ENCODE measurements at places on chromosomes 5 and 9.

- no peak for DNase-seq
Measured at GRCh38 chr5:154273963-154274827, 83.7 kb downstream of the GALNT10 start.

DNA sequence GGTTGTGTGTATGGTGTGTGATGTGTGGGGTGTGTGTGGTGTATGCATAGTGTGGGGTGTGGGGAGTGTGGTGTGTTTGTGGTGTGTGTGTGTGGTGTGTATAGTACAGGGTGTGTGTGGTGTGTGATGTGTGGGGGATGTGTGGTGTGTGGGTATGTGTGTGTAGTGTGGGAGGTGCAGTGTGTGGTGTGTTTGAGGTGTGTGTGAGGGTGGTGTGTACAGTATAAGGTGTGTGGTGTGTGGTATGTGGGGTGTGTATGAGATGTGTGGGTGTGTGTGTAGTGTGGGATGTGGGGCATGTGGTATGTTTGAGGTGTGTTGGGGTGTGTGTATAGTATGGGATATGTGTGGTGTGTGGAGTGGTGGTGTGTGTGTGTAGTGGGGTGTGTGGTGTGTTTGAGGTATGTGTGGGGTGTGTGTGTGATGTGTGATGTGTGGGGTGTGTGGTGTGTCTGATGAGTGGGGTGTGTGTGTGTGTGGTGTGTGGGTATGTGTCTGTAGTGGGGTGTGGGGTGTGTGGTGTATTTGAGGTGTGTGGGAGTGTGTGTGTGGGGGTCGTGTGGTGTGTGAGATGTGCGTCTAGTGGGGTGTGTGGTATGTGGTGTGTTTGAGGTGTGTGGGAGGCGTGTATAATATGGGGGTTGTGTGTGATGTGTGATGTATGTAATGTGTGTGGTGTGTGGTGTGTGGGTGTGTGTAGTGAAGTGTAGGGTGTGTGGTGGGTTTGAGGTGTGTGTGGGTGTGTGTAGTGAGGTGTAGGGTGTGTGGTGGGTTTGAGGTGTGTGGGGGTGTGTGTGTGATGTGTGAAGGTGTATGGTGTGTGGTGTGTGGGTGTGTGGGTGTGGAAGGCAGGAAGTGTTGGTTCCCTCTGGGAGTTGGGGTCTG, 8.6 kb downstream of the ECSCR start:
- DNase-seq, result no peak

DNA sequence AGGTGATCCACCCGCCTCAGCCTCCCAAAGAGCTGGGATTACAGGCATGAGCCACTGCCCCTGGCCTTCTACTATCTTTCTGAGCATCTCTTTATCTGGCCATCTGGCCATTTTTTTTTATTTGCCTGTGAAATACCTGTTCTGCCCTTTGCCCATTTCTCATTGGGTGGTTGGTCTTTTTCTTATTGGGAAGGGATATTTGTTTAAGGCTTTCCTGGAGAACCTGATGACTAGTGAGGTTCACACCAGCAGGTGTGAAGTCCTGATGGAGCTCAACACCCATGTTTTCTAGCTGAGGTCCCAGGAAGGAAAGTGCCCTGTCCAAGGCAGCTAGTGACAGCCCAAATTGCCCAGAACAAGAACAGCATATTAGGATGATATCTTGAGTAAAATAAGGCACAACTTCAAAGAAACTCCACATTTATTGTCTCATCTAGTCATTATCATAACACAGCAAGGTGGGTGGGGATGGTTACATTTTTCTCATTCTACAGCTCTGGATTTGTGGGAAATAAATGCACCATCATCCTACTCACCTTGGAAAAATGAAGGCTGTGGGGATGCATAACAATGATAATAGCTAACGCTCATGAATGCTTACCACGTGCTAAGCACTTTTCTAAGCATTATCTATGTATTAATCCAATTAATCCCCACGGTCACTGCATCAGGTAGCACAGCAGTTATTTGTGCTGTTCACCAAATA, 20.3 kb downstream of the SLC36A3 start:
- no peak for DNase-seq

GRCh38 chr5:116058346-116058936, 26.2 kb downstream of the ARL14EPL start:
- no peak for DNase-seq

DNA sequence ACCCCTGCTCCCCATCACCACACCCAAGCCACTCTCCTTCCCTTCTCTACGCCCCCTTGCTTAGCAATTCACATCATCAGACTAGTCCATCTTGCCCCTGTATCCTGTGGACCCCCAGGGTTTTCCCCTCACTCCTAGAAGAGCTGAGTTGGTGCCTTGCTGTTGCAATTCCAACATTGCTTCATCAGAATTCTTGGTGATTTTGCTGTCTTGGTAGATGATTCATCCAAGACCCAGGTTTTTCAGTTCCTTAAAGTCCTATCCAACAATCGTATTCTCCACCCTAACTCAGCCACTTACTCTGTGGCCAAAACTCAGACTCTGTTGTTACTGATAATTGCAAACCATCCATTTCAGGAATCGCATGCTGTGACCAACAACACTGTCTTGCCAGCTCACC, 21.4 kb upstream of the CCNJL start:
- DNase-seq, result no peak

- DNase-seq, result no peak
Measured at GRCh38 chr9:133704711-133705181, 33.4 kb downstream of the SARDH start.

- DNase-seq, result no peak
Measured at GRCh38 chr9:26175264-26175663, 497.0 kb upstream of the TUSC1 start.

- no peak for DNase-seq
Measured at GRCh38 chr9:116279230-116279629, 125.6 kb downstream of the PAPPA start.

GRCh38 chr9:13568405-13568804, 288.9 kb upstream of the MPDZ start:
- peak; percentile 62 for DNase-seq

- peak; percentile 24 for DNase-seq
Measured at GRCh38 chr5:91176288-91177016, 206.7 kb downstream of the ARRDC3 start.

GRCh38 chr9:32487981-32488380, 38.0 kb downstream of the RIGI start:
- peak; percentile 26 for DNase-seq

DNA sequence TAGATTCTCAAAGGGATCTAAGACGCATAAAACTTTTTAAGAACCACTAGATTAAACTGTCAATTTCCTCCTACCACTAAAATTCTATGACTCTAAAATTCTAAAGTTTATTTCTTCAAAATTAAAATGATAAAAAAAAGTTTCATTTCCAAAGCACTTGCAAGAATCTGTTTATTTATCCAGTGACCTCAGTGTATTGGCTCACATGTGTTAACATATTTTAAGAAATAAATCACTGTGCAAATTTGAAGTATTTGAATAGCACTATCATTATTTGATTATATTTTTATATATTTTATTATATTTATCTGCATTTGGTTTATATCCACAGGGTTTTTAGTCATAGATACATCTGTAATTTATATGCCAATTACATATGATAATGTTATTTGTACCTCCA, 62.2 kb upstream of the SLC12A2 start:
- no peak for DNase-seq

- DNase-seq, result peak; percentile 24
Measured at GRCh38 chr9:13744261-13744901, 464.9 kb upstream of the MPDZ start.

DNA sequence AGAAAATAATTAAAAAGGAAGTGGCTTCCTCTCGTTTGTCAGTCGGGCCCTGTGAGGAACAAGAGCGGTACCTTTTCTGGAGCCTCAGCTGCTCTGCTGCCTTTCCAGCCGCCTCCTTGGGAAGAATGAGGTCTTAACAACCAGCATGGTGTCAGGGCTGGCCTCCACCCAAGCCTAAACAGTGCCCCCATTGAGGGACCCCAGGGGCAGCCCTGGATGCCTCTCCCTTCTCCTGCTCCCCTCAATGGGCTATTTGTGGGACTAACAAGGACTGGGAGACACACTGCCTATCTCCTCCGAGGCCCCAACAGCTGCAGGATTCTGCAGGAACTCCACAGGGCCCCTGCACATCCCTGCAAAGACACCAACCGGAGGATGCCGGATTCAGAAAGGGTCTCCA, 155.4 kb upstream of the MAP3K1 start:
- peak; percentile 42 for DNase-seq

- no peak for DNase-seq
Measured at GRCh38 chr5:111447099-111447498, 65.2 kb downstream of the STARD4 start.

GRCh38 chr5:180290568-180291233, 1.2 kb downstream of the MAPK9 start:
- DNase-seq, result no peak

- DNase-seq, result no peak
Measured at GRCh38 chr5:125576822-125577221, 830.4 kb upstream of the ZNF608 start.

- DNase-seq, result no peak
Measured at GRCh38 chr5:35138232-35138631, 90.5 kb upstream of the AGXT2 start.

DNA sequence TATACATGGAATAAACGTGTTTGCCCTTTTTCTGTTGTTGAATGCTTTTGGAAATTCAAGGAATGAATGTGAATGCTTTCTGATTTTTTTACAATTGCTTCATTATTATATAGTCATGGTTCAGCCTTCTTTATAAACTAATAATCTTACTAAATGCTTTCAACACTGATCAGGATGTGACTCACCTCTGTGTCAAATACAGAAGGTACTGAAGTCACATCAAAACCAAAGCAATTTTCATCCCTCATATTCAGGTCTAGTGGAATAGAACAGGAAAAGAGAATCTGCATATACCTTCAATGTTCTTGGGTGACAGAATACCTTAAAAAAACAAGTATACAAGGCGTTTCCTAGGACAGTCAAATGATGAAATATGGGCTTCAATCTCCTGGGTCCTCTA, 170.7 kb downstream of the PDE4D start:
- DNase-seq, result no peak

DNA sequence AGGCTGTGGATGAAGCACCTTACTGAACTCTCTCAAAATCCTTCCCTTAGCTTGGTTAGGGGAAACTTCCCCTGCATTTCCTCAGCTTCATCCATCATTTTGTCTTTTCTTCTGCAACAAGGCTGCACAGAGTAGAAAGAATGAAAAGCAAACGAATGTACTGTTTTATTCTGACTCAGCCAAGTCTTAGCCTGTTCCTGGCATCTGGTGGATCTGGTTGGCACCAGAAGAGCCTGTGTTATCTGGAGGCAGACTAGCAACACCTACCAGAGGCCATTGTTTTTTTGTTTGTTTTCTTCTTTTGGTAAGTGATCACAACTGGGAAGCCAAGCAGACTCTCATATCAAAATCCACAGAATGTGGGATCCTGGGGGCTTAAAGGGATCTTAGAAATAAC, 200.7 kb downstream of the FANCC start:
- no peak for DNase-seq

- no peak for DNase-seq
Measured at GRCh38 chr9:19408316-19408692, 505 bp upstream of the ACER2 start.

- no peak for DNase-seq
Measured at GRCh38 chr5:175921061-175921730, 46.9 kb downstream of the THOC3 start.

DNA sequence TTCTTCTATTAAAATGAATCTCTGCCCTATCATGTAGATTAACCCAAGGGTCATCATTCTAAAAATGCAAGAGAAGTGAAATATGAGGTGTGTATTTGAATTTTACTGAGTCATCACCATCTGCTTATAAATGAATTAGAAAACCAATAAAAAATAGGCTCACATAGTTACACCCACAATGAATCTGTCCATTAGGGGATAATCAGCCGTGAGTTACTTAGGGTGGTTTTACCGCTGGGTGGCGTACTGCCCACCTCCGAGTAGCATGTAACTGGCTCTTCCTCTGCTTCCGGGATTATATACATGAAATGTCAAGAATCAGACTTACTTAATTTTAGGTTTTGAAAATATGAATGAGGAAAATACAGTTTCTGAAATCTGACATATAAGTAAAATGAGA, 332.9 kb upstream of the CCNG1 start:
- no peak for DNase-seq

GRCh38 chr5:135850671-135851070, 16.2 kb downstream of the SLC25A48 start:
- DNase-seq, result no peak

DNA sequence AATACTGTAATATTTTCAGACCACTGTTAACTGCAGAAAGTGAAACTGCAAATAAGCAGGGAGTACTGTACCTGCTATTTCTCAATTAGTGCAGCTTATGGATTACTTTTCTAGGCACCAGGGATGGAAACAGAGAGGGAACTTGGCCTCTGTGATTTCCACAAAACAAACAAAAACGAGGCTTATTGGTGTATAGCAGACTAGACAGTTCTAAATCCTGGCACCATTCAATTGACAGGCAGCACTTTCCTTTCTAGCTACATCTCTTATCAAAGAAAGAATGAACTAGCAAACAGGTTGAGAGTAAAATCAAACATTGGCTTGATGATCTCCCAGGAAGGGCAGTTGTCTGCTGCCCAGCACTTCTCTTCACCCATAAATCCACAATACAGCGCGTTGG, 16.0 kb upstream of the IL33 start:
- no peak for DNase-seq
